Substantia nigra (tissue), 51 donors: ENCODE measurements at places on chromosomes 11 and 22.

- no peak for DNase-seq
Observed at GRCh38 chr22:41365425-41365824, 16.3 kb upstream of the TEF start.

DNA sequence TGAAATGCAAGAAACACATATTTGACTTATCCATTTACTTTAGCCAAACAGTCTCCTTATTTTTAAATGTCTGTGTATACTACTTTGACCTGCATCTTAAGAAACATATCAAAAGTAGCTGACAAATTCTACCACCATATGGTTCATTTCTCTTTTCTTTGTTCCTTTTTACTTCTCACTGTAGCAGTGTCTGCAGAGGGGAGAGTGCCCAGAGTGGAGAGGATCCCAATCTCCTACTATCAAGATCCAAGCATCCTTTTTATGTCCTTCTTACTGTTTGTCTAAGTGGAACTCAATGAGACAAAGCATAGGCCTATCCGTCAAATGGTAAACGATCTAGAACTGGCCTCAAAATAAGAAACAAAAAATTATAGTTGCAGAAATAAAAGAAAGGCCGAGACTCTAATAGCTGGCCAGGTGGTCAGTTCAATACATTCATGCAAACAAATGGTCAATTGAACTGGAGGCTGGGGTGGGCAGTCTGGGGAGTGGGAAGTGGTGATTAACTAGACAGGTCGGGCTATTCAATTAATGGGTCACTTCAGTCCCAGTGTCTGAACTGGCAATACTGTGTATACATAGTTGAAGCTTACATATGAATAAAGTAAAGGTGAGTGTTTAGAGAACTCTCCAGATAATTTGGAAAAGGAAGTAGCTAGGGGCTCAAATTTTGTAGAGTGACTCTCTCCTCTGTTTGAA is 149.1 kb downstream of the MAML2 start:
- DNase-seq, result no peak

- no peak for DNase-seq
Observed at GRCh38 chr11:130217133-130218031, 57.8 kb downstream of the ST14 start.

DNA sequence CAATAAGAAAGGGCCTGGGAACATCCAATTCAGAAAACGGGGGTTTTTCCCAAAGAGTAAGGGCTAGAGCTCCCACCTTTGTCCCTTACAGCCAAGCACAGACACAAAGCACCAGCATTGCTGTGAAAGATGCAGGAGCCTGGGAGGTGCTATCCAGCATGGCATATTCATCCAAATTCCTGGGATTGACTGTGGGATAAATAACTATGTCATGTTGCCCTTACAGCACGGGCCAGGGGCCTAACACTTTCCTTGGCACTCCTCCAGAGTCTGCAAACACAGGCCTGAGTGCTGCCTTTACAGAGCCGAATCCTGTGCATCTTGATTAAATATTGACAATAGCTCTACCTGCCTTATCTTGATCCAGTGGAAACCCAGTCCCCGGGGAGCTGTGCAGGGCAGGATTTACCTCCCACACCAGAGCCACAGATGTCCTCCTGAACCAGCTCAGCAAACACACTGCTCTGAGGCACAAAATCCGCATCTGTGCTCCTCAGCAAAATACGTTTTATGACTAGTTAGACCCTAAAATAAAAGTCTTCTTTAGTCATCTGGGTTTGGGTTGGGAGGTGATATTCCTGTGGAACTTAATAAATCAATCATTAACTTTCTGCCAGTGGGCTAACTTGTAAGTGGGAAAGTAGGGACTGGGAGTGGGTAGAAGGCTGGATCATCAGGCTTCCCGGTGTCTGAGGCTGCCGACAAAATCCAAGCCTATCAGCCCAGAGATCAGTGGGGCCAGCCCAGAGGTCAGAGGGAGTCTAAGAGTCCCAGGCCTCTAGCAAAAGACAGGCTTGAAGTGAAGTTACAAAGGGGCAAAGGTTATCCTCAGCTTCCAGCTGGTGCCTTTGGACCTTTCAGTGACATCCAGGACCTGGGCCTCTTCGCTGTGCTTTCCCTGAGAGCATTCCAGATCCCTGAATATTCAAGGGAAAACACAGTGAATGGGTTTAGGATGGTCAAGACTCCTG is 36.5 kb downstream of the POU2AF3 start:
- DNase-seq, result no peak

DNA sequence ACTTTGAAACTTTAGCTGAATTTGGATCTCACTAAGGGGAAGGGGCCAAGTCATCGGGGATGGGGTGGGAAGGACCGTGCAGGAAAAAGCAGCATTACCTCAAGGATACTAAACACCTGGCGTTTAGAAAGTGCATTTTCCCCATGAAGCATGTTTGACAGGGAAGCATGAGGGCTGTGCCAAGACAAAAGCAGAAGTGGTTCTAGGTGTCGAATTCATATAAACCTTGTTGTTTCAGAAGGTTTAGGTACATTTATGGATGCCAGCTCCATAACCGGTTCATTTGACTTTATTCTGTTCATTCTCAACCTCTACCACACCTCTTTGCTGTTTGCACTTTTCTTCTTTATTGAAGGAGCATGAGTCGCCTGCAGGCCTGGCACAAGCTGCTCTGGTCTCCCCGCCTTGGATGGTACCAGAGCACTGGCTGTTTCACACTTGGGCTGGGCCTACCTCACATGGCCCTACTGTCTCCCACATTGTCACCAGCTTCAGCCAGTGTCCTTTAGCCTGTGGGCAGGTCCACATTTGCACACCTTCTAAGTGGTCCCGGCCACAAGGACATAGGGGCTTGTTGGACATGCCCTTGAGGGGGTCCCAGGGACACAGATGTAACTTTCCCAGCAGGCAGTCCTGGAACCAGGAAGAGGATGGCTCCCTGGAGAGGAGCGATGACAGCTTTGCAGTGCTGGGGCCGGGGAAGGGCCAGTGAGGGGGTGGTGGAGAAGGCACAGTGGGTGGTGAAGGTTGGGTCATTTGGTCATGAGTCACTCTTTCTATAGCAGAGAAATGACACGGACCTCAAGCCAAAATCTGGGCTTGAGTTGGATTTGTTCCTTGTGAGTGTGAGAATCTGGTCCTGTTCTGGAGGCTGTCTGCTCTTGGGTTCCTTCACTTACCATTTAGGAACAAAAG is 3.2 kb upstream of the ST14 start:
- no peak for DNase-seq

GRCh38 chr11:14934641-14935351 is 37.4 kb downstream of the CALCA start:
- no peak for DNase-seq

GRCh38 chr11:17076517-17077239 is 789 bp downstream of the RPS13 start:
- no peak for DNase-seq

- DNase-seq, result no peak
Observed at GRCh38 chr11:76524461-76524860, 79.6 kb downstream of the EMSY start.

- DNase-seq, result no peak
Observed at GRCh38 chr11:60748225-60748624, 8.4 kb upstream of the MS4A15 start.

GRCh38 chr22:20064140-20064480 is 15.9 kb upstream of the DGCR8 start:
- DNase-seq, result no peak

- no peak for DNase-seq
Observed at GRCh38 chr22:45644714-45645113, 26.9 kb upstream of the ATXN10 start.

DNA sequence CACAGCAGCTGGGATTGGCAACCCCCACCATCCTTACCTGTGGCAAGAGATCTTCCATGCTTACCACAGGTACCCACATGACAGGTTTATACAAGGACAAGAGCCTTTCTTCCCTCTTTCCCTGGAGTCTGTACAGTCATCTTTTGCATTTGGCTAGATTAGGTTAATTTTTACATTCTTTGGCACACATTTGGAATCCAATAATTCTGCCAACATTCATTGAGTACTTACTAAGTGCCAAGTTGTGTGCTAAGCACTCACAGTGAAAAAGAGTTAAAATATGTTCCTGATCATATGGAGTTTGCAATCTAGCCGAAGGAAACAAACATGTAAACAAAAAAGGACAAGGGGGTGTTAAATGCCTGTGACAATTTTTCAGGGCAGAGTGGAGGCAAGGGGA is 50.0 kb upstream of the OPCML start:
- DNase-seq, result no peak

DNA sequence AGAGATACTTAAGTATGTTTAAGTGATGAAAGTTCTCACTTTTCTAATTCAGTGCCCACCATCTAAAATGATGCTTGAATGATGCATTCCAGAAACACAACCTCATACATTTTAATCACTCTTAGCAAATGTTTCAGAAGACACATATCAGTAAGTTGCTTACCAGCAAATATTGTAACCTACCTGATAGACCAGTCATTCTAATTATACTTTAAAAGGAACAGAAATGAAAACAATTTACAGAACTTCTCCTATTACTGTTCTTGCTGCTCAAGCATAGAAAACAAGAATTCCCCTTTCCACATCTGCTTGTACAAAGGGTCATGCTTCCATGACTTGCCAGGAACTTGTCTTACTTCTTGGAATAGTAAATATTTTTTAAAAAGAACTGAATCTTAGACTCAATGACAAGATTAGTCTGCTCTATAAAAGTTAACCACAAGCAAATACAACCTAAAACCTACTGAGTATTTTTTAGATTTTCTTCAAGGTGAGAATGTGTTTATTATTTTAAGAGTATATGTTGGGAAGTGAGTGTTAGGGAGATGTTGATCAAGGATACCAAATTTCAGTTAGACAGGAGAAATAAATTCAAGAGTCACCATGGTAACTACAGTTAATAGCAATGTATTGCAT is 82.0 kb upstream of the SC5D start:
- DNase-seq, result no peak

DNA sequence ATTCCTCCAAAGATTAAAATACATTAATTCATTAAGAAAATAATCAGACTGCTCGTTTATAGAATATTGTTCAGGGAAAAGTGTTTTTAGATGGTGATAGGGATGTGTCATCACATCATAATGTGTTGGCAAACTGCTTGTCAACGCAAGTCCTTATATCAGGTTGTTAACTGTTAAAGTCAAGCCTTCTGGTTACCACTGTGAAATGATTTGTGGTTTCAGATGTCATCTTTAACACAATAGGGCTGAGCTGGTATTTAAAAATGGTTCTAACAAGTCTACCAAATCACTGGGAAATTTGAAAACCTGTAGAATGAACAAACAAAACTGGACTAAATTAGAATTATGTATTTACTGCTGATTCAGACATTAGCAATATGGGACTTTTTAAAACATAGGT is 2.4 kb upstream of the MMP13 start:
- DNase-seq, result no peak

GRCh38 chr11:34499719-34500500 is 13.7 kb downstream of the ELF5 start:
- no peak for DNase-seq

DNA sequence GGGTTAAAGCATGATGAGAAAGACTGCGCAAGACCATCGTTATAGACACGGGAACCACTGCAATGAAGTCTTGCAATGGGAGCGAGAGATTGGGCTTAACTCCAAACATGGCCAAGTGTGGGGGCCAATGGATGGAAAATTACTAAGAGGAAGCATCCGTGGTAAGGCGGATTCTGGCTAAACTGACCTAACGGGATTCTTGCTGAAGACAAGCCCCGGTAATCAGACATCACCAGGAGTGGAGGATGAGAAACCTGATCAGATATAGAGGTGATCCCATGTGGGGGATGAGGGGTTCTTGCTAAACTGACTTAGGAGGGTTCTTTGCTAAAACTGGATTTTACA is 5.8 kb upstream of the SYNGR1 start:
- DNase-seq, result no peak

DNA sequence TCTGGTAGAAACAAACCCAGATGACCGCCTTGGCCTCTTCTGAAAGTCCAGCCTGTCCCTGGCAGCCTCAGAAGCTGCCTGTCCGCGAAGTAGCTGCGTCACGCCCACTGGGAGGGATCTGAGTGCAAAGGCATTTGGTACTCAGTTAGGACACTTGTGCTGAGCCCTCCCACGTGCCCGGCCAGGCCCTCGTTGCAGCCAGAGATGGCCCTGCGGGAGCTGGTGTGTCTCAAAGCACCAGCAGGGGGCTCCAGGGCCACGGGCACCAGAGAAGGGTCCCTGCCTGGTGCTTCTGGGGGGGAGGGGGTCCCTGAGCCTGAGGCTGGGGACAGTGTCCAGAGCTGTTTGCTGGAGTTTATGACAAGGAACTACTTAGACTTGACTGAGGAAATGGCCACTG is 5.8 kb downstream of the SELENOO start:
- no peak for DNase-seq

DNA sequence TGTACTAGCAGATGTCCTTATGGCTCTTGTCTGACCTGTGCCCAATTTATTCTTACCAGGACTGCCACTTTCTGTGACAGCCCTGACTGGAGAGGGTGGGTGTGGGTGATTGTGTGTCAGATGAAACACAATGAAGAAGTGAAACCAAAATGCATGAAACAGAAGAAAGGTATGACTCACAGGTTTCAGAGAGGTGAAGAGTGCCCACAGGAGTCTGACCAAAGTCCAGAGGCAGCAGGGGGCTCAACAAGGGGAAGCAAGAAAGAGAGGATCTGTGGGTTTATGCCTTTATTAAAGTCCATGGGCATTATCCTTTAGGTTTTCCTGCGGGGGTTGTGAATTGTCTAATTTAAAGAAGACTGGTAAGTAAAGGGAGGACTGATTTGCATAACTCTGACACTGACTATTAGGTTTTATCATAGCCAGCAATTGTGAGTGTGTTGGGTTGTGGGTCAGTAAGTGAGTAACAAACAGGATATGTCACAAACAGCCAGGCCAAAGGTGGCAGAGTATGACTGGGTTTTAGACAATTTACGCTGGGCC is 3.9 kb upstream of the OR4C6 start:
- no peak for DNase-seq

GRCh38 chr11:82527081-82527584 is 206.5 kb downstream of the FAM181B start:
- no peak for DNase-seq

- no peak for DNase-seq
Observed at GRCh38 chr11:44179173-44179572, 83.7 kb downstream of the EXT2 start.

GRCh38 chr11:34721646-34722045 is 100.8 kb downstream of the EHF start:
- no peak for DNase-seq

DNA sequence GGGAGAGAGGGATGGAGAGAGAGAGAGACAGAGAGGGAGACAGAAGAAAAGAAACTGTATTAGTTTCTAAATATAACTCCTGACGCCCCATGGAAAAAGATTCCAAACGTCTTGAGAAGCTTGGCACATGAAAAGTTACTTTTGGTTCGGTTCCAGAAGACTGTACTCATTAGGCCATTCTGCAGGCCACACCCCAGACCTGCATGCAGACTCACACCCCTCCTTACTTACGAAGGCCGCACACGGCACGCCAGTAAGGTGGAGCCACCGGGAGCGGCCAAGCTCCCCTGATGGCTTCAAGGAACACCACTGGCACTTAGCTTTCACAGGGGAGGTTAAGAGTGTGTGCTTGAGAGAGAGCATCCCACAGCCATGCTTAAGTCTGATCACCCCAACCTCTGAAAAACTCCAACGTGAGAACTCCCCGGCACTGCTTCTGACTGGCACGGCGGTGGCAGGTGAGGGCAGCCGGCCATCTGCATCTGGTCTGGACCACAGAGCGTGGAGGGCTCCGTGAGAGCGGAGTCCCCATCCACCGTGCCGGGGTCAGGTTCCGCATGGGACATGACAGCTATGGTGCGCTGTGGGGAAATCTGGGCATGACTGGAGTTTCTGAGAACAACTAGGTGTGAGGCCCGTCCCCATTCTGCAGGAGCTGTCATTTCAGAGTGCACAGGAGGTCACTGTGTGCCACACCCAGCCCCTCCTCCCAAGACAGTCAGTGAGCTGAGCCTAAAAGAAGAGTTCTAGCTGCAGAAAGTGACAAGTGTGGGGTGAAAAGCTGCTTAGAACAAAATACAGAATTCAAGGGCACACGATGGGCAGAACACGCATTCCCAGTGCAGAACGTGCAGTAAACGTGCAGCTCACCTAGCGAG is 62.4 kb downstream of the MYH9 start:
- no peak for DNase-seq
